Hepatocyte (in vitro differentiated cells): ENCODE measurements at places on chromosomes 7 and 10.
A peak's percentile ranks its signal among the peaks of the same experiment; 100 is the strongest.

- DNase-seq, result no peak
Measured at GRCh38 chr7:150629347-150629746, 2.8 kb downstream of the GIMAP6 start.

DNA sequence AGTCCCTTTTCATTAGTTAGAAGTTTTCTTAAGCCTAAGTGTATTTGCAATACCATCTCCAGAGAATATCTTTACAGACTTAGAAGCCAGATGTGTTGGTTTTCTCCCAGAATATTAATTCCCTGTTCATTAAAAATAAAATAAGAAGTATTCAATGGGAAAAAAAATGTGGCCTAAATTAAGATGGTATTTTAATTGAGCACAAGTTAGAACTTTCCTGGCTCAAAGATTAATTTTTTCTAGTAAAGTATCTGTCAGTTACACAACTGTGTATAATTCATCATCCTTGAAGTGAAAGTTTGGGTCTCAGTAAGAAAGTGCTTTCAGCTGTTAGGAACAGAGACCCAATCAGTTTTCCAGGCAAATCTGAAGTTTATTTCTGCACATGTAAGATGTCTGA, 1179.5 kb upstream of the C7orf33 start:
- DNase-seq, result no peak

DNA sequence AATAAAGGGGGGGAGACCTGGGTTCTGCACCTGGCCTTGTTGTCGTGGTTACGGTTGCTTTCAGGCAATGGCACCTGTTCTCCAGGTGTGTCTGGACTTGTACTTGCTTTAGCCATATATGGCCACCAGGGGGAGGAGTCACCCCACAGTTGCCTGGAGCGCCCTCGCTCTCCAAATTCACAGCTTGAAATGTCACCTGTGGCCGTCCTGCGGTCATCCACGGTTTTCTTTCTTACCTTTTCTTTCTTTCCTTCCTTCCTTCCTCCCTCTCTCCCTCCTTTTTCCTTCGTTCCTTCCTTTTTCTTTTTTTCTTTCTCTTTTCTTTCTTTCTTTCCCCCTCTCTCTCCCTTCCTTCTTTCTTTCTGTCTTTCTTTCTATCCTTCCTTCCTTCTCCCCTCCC, 157.2 kb upstream of the ZNF92 start:
- DNase-seq, result peak; percentile 84

GRCh38 chr7:27520815-27521790, 141.6 kb downstream of the HIBADH start:
- DNase-seq, result peak; percentile 49

- DNase-seq, result no peak
Measured at GRCh38 chr7:71430246-71430645, 298.3 kb downstream of the GALNT17 start.

GRCh38 chr7:21507627-21508343, 35.1 kb upstream of the DNAH11 start:
- peak; percentile 40 for DNase-seq

DNA sequence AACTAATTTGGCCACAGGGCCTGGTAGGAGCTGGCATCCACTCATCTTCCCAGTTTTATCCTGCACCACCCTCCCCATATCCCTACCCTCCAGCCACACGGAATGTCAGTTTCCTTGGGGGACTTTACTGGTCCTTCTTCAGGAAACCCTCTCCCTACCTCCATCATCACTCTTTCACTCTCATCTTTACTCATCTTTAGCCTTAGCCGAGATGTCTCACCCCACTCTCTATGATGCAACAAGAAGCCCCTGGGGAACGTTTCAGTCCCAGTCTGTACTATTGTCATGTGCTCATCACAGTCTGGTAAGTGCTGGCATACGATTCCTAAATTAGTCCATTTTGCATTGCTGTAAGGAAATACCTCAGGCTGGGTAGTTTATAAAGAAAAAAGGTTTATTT, 34.9 kb upstream of the TMEM248 start:
- DNase-seq, result no peak

GRCh38 chr7:65798111-65799075, 74.5 kb upstream of the VKORC1L1 start:
- no peak for DNase-seq

GRCh38 chr7:137985897-137986251, 16.0 kb downstream of the CREB3L2 start:
- DNase-seq, result no peak

DNA sequence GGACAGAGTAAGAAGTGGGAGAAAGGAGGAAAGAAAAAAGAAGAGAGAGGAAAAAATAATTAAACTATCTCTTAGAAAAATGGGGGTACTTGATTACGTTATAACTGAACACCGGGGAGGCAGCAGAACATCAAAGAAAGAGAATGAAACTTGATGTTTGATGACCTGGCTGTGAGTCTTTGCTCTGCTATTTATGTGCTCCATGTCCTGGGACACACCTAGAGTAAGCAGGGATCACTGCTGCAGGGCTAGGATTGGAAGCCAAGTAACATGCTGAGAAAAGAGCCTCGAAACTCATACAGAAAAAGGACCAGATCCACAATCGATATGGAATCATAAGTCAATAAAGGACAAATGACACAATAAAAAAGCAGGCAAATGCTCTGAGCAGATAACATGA, 56.7 kb upstream of the COL13A1 start:
- DNase-seq, result no peak

- no peak for DNase-seq
Measured at GRCh38 chr10:88190540-88191235, 327.3 kb downstream of the PTEN start.

GRCh38 chr10:89805599-89806013, 104.2 kb downstream of the KIF20B start:
- DNase-seq, result no peak

GRCh38 chr7:140901941-140902302, 22.8 kb downstream of the BRAF start:
- no peak for DNase-seq

DNA sequence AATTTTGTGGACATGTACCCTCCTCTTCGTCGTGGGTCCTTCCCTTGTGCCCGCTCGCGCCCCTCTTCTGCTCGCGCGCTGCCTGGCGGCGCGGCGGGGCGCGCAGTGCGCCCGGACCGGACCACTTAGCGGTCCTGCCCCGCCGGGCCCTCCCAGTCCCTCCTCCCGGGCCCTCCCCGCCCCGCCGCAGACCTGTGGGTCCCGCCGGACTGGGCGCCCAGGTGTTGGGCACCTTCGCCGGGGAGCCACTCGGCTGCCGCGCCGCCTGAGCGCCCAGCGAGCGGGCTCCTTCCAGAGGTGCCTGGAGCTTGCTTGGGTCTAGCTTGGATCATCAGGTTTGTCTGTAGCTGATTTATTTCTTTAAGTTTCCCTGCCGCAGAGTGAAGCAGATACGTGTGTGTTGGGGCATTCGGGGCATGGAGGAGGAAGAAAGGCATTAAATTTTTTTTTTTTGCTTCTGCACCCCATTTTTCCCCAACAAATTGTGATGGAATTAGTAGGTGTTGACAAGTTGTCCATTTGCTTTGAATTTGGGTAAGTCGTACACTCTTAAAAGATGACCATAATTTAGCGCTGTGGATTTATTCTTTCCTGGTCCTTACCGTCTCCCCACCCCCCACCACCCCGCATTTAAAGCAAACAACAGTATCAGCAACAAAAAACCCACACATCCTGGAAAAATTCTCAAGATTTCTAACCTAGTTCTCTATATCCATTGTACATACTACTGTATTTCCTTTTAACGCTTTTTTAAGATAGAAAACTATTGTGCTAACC, 905 bp downstream of the C1GALT1 start:
- peak; percentile 75 for DNase-seq
